ENCODE measurements at places on chromosomes 6 and 20.

DNA sequence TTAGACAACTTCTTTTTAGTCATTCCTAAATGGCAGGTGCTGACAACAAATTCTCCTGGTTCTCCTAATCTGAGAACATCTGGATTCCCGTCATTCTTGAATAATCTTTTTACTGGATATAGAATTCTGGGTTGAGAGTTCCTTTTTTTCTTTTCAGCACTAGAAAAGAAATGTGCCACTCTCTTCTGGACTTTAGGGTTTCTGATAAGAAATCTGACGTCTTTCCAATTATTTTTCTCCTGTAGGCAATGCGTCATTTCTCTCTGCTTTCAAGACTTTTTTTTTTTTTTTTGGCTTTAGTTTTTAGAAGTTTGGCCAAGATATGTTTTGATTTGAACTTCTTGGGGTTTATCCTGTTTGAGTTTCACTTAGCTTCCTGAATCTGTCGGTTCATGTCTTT, 66.1 kb upstream of the RNF24 start:
- DNase-seq = no peak

DNA sequence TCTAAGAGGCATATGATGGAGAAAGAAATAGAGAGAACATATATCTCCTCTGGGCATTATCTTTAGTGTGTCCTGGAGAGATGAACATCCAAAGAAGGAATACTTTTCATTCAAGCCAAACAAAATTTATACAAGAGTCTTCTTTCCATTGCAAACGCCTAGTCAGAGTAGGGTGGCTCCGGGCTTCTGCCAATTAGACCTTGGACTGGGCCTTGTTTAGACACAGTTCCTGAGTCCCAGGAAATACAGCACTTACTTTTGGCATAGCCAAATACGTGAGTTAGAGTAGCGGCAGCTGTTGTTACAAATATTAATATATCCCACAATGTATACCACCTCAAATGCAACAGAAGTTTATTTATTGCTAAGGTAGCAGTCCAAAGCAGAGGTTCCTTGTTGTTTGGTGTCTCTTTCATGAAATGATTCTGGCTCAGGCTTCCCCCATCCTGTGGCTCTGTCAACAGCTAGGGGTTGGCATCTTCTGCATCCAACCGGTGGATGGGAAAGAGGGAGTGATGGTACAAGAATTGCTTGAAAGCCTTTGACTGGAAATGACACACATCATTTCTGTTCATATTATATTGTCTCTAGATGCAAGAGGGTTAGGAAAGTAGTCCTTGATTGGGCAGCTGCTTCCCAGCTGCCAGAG, 148.0 kb upstream of the SPACA1 start:
- no peak for DNase-seq

DNA sequence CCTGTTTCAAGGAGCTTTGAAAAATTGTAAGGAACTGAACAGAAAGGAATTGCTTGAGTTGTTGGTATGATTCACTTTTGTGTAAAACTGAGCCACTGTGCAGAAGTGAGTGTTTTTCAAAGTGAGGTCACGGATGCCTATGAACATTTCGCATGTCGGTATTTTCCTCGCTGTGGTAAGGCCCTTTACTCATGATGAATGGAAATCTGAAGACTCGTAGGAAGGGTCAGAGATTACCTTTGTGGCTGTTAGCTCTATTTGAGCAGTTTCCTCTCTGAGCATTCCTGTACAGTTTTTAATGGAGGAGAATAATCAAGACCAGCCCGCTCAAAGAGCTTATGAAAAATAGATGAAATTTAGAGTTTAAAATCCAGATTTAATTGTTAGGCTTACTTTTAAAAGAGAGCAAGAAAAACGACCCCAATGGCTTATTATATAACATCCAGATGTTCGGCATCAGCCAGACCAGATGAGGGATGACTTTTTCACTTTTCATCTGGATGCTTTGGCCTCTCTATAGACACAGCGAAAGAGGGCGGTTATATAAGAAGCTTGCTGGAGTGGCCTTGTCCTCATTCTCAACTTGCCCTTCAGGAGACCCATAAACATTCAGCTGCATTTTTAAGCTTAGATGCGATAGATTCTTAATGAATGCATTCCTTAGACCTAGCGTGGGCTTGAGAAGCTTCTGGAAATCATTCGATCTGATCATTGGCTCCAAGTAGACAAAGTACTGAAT, 99.5 kb downstream of the CD83 start:
- no peak for DNase-seq

GRCh38 chr6:81722506-81723223, 29.8 kb downstream of the TENT5A start:
- DNase-seq = no peak

- DNase-seq = no peak
These were observed 141.6 kb downstream of the EYA2 start for GRCh38 chr20:47036091-47036870.

GRCh38 chr20:46202766-46203509, 84.8 kb downstream of the CD40 start:
- no peak for DNase-seq

- no peak for DNase-seq
These were observed 93.1 kb upstream of the TIAM2 start for GRCh38 chr6:154901876-154902552.

DNA sequence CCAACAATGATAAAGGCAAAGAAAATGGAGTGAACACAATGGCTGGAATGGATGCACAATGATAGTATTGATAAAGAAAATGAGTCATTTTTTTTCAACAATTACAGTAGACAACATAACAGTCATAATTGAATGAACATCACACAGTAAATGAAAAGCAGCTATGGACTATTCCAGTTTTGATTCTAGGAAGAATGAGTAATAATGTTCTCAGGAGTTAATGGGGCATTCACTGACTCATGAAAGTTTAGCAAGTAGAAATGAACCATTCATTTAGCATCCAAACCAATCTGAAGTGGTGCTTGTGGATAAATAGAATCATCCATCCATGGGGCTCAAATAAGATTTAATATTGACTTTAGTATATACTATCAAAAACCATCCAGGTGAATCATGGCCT, 1029.5 kb upstream of the GJE1 start:
- peak; percentile 97 for DNase-seq

GRCh38 chr6:147077251-147077650, 127.0 kb upstream of the STXBP5 start:
- peak; percentile 1 for DNase-seq

DNA sequence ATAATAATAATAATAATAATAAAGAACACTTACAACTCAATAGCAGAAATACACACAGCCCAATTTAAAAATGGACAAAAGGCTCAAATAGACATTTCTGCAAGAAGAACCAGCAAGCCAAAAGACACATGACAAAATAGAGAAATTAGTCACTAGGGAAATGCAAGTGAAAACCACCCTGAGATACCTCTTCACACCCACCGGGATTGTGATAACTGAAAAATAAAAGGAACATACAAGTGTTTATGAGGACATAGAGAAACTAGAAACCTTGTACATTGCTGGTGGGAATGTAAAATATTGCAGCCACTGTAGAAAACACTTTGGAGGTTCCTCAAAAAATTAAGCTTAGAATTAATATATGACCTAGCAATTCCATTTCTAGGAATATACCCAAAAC, 59.2 kb downstream of the ZDHHC14 start:
- no peak for DNase-seq

DNA sequence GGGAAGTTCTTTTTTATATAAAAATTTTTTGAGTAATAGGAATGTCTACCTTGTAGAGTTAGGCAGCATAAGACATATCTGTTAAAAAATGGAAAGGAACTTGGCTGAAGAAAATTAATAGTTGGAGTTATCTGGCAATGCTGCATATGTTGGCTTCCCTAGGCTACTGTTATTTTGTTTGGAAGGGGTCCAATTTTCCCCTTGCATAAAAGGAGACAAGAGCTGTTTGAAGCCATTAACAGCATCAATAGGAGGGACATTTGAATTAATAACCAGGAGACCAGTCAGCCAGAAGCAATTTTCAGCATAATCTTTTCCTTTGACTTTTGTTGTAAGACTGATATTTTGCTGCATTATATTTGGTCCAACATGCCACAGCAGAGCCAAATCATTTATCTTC, 80.9 kb upstream of the TAB2 start:
- DNase-seq = peak; percentile 81

- DNase-seq = no peak
These were observed 40.8 kb downstream of the ZFAND3 start for GRCh38 chr6:37860226-37860839.

DNA sequence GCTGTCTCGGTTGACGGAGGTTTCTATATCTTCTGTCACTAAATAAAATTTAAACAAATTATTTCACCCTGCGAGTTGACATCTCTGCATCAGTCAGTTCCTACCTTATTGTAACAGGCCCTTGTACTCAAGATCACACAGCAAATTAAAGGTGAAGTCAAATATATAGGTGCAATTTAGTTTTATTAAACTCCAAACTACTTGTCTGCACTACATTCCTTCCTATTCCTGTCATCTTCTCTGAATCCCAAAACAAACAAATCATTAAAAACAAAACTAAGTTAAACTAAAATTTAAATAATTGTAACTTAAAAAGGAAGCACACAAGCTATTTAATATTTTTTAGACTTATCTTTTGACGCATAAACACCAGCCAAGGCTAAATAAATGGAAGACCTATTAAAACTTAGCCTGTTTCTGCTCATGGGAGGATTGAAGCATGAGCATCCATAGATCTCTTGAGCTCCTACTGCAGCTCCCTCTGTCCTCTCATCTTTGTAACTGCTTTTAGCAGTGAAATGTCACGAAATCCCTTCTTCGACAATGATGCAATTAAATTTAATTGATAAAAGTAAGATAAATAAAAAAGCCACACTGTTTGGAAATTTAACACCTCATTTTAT, 1152.3 kb upstream of the GJE1 start:
- DNase-seq = no peak

DNA sequence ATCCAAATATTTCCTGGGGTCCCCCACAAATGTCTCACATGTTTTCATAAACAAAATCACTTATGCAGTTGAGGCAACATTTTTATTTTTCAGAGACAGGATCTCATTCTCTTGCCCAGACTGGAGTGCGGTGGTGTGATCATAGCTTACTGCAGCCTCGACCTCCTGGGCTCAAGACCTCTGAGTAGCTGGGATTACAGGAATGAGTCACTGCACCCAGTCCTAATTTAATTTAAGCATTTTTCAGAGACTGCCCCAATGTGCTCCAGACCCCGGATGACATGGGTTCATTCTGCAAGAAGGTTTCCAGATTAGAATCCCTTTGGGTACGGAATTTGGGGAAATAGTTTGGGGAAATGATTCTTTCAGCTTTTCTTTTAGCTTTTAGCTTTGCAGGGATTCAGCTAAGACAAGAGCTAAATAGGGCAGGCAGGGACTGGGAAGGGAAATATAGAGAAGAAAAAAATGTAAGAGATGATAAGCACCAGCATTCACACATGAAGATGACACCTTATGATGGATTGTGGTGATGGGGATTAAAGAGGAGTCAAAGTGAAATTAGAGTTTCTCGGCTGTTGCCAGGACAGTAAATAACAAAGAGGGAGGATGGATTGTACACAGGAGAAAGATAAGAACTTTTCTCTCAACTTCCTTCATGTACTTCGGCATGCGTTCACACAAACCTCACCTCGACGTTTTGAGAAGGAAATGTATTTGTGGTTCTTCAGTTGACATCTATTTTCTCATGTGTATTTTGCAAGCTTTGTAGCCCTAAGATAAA, 169.4 kb upstream of the TAB2 start:
- no peak for DNase-seq

DNA sequence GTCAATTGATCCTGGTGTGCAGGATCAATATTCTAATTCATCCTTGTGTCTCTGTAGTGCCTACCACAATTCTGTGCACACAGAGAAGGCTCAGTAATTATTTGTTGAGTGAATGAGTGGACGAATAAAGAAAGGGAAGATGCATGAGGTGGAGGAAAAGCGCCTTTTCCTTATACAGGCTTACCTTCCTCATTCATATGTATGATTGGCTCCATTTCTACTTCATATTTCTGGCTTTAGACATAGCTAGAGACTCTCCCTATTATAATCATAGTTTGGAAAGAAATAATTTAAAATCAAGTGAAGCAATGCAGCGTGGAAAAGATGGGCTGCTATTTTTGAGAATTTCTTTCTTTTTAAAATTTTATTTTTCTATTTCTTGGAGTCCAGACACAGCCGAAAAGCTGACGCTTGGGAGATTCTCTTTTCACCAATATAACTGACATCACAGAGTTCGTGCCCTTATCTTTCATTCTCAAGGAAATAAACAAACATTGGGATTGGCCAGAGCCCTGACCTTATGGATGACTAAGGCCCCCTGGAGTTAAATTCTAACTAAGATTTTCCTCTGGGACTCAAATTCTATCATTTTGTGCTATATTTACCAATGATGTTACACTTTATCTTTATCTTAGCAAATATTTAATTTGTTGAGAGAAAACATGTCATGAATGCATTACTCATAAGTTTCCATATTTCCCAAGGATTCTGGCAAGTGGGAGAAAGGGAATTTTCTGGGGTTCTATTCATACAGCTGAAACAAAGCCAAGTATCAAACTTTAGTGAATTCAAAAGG, 48.1 kb downstream of the PRL start:
- peak; percentile 40 for DNase-seq

DNA sequence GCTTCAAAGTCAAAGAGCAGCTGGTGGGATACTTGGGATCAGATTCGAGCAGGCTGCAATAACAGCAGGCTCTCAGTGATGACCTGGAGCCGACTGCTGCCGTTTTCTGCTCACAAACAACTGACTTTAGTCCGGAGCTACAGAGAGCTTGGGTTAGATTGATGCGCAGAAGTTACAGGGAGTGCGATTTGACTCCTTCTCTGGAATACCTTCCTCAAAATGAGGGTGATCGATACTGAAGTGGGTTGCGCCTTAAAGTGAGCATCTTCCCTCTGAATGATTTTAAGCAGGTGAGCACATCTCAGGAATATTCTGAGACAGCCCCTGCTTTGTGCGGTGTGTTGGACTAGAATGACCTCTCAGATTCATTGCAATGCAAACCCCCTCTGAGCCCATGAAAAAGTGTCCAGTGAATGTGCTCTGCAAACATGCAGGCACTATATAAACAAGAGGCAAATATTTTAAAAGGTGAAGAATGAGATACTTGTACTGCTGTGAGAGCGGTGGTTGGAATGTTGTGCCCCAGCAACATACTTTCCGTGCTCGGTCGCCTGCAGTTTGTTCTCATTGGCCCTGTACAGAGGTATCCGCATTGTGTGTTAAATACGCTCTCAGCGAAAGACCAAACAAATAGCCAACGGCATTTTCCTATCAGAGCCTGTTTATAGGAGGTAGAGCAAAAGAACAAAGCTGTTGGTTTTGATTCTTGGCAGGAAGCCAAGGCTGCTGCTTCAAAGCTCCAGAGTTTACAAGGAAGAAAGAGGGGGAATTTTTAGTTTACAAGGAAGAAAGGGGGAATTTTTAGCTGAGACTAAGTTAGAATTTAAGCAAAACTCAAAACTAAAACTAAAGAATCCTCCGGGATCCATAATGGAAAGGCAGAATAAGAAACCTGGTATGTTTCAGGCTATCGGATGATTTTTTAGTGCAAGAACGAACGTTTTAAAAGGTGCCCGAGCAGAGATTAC, 67.7 kb downstream of the PHACTR2 start:
- DNase-seq = peak; percentile 49

- peak; percentile 63 for DNase-seq
These were observed 38.7 kb downstream of the TTI1 start for GRCh38 chr20:37994512-37994911.

- no peak for DNase-seq
These were observed 121.7 kb upstream of the MYLIP start for GRCh38 chr6:16007146-16007545.

GRCh38 chr6:39791850-39792539, at the start of gene DAAM2:
Gene DAAM2 (plus strand): TSS chr6:39792376. CDS start chr6:39856303, 63,927 bp downstream.
- DNase-seq = peak; percentile 38
